RKO (cell line): ENCODE measurements at places on chromosomes 3 and 15.

DNA sequence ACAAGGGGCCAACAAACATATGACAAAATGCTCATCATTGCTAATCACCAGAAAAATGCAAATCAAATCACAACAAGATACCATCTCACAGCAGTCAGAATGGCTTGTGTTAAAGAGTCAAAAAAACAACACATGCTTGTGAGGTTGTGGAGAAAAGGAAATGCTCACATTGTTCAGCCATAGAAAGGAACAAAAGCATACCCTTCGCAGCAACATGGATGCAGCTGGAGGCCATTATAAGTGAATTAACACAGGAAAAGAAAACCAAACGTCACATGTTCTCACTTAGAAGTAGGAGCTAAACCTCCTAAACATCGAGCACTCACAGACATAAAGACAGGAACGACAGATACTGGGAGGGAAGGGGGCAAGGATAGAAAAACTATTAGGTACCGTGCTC lies 678.4 kb upstream of the GRM7 start:
- DNase-seq, result no peak

GRCh38 chr3:176584413-176585176 lies 612.7 kb downstream of the TBL1XR1 start:
- DNase-seq, result peak; percentile 3

DNA sequence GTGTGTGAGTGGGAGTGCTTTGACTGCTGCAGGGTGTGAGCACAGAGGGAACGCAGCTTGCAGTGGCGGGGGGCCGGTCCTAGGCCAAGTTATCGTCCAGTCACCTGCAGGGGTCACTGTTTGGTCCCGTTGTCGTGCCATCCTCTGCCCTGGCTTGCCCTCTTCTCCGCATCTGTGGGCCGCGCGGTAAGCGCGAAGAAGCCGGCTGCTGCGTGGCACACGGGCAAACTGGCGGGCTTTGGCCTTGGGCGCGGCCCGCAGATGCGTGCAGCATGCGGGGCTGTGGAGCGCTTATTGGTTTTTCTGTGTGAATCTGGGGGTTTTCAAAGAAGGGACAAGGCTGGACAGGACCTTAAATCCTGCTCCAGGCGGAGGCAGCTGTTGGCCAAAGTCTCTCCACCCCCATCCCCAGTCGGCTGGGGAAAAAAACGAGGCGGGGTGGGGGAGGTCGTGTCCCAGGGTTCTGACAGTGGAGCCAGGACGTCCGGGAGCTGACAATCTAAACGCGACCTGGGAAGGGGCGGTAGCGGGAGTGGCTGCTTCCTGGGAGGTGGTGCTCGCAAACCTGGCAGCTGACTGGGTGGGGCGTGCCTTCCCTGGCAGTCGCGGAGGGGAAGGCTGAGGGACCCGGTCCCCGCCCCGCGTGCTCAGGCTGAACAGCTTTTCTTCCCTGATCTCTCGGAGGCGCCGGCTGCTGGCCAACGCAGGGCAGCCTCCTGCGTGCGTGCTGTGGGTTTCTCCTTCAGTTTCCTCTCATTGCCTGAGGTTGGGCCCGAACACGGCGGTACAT lies 39.7 kb upstream of the VEPH1 start:
- DNase-seq, result no peak

DNA sequence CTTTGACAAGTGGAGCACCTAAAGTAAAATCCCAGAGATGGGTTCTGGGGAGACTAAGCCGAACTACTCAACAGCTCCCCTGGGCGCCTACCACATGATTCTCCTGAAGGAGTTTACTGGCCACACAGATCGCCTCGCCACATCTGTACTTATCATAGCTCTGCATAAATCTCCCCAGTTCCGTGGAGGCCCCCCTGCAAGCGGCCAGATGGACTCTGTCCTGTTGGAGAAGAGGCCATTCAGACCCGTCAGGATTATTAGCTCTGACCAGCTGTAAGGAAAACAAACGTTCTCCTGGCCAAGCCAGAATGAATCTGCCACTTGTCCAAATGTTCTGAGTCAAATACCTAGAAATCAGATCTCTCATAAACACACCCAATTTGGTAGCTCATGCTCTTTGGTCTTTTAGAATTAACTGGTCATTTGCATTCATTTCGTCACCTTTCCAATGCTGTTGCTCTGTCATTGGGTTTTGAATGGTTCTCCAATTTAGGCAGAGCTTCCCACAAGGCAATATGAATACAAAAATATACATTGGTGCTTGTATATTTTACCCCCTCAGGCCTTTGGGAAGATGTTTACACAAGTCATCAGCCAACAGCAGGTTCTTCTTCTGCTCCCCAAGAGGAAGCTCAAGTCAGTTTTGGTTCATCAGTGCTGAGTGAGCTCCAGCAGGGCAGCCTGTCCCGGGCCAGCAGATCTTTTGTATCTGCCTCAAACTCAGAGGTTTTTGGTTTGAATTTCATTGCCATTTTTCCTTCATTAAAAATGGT lies 124.5 kb downstream of the THSD4 start:
- DNase-seq, result no peak

DNA sequence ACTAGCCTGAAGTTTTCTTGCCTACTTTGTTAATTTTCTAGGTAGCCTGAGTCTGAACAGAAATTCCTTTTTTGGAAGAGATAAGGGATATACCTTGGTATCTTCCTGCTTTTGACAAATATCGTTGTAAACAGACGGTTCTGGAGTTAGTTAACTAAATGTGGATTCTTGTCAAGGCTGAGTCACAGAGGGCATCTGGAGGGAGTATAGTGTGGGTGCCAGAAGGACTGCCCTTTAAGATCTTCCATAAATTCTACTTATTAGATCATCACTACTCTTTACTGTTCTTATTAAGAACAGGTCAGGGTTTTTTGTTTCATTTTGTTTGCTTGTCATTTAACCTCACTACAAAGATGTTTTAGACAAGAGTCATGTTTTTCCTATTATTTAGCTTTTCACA lies 125.3 kb upstream of the SKOR1 start:
- DNase-seq, result no peak

- DNase-seq, result no peak
Measured at GRCh38 chr3:184568924-184569829, 7.6 kb downstream of the EPHB3 start.

DNA sequence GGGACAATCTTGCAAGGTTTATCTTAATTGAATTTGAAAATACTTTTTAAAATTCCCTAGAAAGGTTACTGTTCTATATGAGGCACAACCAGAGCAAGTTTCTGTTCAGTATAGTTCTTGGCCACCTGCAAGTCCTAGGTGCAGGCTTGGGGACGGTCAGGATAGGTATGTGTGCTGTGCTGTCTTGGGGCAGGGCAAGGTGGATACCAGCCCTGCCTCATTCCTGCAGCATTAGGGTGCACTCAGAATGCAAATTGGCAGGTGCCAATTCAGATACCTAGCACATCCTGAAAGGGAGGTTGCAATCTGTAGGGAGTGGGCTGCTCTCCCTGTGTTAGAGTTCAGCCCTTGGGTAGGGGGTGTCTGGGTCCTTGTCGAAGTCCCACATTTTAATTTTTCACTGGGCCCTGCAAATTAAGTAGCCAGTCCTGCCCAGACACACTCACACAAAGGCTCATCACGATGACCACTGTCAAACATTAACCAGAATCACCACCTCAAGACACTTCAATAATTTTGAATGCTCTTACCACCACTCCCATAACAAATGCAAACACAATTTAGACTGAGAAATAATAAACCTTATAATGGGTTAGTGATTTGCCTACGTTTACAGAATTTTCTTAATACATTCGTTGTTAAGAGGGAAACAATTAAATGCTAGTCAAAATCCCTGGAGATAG lies 838.0 kb upstream of the NR2F2 start:
- no peak for DNase-seq
